Activated CD4-positive, alpha-beta T cell treated with anti-CD3 and anti-CD28 coated beads, Interleukin-2, amount 10 ng/mL, durations not matched to agents 7 days and 5 days (primary cell): ENCODE measurements at places on chromosomes 12 and 14.

DNA sequence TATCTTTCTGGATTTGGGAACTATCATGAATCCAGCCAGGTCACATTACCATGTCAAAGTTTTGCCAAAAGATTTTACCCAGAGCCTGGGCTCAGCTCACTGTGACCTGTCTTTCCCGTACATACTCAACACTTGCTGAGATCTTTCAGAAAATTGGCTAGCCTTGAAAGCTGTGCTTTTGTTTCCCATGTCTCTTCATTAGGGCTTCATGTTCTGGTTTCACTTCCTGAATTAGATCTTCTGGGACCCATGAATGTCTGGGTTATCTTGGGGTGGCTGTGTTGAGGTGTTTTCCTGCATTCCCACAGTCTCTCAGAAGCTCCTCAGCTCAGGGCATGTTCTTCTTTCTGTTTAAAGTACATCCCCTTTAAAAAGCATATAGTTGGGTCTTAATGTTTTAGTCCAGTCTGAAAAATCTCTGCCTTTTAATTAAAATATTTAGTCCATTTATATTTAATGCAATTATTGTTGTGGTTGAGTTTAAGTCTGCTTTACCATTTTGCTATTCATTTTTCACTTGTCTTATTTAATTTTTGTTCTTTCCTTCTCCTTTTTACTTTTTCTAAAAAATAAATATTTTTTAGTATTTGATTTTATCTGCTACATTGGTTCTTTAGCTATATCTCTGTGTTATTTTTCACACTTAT lies 242.7 kb downstream of the VRK1 start:
- no peak for DNase-seq

GRCh38 chr12:114696443-114697242 lies 12.7 kb upstream of the TBX3 start:
- DNase-seq = no peak

- DNase-seq = no peak
Observed at GRCh38 chr12:104131609-104132008, 6.4 kb downstream of the NFYB start.

- no peak for DNase-seq
Observed at GRCh38 chr14:41146391-41146790, 460.3 kb upstream of the LRFN5 start.

- DNase-seq = no peak
Observed at GRCh38 chr14:94936401-94936892, 166.5 kb upstream of the GSC start.

DNA sequence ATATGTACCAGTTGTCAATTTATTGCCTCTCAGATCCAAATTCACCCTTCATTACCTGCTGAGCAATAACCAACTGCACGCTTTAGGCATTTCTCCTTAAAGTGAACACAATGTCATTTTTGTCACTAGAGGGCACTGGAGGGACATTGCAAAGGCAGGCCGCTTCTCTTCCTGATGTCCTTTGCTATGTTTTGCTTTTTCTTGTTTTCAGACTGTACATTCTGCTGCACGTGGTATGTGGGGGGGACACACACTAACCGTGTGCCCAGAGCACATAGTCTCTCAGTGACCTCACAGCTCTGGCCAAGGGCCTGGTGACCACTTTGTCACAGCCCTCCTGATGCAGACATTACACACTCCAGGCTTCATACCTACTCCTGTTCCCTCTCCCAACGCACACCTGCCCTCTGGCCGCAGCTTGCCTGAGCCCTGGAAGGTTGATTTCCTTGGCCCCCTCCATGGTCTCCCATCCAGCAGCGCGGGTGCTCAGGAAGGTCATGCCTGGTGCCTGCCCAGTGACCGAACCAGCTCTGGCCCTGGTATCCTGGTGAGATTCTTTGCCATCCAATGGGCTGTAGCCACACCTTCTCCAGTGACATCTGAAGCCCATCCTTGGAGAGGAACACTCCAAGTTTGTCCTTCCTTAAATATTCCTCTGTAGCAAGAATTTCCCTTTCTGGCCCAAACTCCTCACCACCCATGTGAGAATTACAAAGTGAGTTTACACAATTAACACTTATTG lies 39.9 kb downstream of the MYO1H start:
- DNase-seq = peak; percentile 7

GRCh38 chr14:83485591-83485990 lies 1951.9 kb upstream of the SEL1L start:
- no peak for DNase-seq

GRCh38 chr12:6214633-6215032 lies 14.4 kb downstream of the CD9 start:
- DNase-seq = no peak

GRCh38 chr12:94813314-94813713 lies 163.0 kb upstream of the TMCC3 start:
- DNase-seq = no peak

DNA sequence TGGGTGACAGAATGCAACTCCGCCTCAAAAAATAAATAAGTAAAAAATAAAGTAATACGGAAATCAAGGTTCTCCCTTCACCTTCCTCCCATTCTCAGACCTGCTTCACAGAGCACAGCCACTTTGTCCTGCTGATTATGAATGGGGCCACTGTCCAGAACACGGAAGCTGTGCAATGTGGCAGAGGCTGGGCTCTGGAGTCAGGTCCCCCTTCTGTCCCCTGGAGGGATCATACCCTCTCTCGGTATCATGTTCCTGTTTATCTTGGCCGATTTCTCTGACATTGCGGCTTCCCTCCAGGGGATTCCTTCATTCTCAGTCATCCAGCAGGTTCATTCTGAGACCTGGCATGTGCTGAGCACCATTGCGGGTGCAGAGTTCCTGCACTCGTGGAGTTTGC lies 11.3 kb downstream of the PPP2R5C start:
- no peak for DNase-seq

DNA sequence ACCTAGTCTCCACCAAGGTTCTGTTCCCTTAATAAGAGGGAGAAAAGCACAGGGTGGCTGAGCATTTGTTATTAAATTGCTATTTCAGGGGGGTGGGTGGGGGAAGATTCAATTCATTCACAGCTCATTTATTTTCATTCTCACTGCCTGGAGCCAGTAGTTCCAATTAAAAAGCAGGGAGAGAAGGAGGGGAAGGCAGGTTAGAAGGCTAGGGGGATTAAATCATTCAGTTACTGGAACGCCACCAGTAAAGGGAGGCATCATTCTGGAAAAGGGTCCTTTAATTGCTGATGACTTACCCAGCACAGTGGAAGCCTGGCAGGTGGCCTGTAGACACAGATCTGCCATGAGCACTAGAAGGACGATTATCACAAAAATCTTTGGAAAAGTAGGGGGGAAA lies 47.4 kb downstream of the NIN start:
- no peak for DNase-seq

DNA sequence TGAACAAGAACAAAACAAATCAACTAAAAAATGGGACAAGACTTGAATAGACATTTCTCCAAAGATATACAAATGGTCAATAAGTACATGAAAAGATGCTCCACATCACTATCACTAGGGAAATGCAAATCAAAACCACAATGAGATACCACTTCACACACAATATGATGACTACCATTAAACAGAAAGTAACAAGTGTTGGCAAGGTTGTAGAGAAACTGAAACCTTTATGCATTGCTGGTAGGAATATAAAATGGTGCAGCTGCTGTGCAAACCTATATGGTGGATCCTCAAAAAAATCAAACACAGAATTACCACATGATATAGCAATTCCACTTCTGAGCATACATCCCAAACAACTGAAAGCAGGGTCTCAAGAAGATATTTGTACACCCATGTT lies 5.2 kb downstream of the SMAGP start:
- no peak for DNase-seq

DNA sequence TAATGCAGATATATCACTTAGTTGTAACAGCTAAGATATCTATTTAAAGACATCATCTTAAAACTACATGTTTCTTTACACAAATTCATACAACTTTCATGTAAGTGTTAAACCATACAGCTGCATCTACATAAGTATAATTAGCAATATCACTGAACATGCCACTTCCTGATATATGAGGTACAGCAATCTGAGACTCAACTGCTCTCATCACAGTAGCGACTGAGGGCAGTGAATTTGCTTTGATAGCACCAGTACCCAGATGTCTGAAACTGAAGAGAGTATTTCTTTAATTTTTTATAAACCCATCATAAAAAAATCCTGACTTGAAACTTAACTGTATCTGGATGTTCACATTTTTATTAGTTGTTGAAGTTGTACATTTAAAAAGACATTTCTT lies 34.7 kb upstream of the NUAK1 start:
- no peak for DNase-seq

GRCh38 chr12:22684140-22685118 lies 59.5 kb downstream of the ETNK1 start:
- DNase-seq = no peak

DNA sequence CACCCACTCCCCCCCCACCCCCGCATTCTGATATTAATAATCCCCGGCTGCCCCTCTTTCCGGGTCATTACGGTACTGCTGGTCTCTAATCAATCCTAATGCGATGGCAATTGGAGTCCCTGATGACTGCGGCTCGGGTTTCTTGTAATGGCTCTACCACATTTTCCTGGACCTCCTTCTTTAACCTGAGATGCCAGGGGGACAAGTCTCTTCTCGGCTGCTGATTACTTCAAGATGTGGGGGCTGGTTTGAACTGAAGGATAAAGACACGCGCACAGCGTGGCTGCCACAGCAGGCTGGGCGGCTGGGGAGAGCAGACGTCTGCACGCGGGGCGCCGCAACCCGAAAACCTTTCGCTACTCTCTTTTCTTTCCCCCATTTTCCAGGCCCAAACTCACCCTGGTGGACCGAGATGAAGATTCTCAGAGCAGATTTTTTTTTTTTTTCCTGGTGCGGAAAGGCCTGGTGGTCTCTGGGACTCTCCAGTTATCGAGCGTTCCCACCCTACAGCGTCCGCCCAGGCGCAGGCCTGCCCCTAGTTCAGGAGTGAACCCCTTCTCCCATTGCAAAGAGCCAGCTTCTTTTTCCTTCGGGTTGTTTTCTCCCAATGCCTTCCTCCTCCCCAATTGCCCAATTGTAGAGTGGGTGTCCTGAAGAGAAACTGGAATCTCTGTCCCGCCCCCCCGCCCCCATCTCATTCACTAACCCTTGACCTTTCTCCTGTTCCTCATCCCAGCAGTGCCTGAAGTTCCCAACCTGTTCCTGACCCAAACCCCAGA lies 6.0 kb upstream of the SIX1 start:
- DNase-seq = no peak

GRCh38 chr14:74401504-74402241 lies 24.3 kb downstream of the SYNDIG1L start:
- peak; percentile 80 for DNase-seq

DNA sequence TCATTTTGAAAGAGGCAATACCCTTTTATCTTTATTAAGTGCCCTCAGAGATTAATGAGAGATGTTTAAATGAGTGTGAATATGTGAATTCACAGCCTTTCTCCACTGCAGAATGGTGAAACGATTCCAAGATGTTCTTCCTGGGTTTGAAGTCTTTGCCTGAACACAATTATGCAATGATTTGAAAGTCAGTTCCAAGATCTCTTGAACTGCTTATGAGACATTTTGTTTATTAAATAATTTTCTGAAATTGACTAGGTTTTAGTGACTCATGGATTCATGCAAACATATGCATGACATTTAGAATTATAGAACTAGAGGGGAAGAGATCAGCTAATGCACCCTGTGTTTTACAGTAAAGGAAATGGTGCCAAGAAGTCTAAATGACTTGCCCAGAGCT lies 118.1 kb upstream of the SLC38A2 start:
- DNase-seq = no peak

GRCh38 chr12:110708917-110709316 lies 20.0 kb upstream of the HVCN1 start:
- DNase-seq = no peak

- no peak for DNase-seq
Observed at GRCh38 chr14:52891800-52892199, 59.0 kb downstream of the FERMT2 start.

- DNase-seq = no peak
Observed at GRCh38 chr12:62730649-62731048, 204.3 kb downstream of the PPM1H start.

DNA sequence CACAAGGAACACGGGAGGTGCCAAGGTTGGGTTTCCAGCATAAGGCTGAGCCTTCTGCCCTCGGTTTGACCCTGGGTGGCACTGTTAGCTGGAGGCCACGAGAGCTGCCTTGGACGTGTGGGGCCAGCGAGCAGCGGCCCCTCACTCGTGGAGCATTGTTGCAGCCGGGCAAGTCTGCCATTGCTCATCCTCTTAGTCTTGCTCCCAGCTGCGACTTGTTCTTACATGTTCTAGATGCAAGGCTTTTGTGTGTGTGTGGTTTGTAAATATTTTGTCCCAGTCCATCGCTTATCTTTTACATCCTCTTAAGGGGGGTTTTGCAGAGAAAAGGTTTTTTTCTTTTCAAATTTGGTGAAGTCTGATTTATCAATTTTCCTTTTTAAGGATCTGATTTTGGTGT lies 21.1 kb upstream of the C1S start:
- DNase-seq = no peak

DNA sequence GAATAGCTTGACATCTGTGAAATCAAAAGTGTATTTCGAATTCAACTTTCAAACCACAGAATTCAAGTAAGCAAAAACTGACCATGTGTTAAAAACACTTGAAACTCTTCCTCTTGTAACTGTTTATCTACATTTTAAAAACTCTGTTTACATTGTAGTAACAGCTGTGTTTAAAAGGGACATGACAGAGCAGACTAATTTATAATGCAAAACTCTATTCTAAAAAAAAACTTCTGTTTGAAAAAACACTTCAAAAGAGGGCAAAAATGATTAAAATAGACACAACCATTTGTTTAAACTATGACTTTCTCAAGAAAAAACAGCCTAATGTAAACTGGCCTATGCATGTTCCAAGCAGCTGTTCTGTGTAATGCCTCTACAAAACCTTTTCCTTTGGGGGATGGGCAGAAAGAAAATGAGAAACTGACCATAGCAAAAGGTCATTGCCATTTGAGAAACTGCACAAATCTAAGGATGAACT lies 149.1 kb upstream of the HMGA2 start:
- DNase-seq = no peak

- no peak for DNase-seq
Observed at GRCh38 chr14:20750194-20750593, 4.5 kb downstream of the EDDM3A start.

DNA sequence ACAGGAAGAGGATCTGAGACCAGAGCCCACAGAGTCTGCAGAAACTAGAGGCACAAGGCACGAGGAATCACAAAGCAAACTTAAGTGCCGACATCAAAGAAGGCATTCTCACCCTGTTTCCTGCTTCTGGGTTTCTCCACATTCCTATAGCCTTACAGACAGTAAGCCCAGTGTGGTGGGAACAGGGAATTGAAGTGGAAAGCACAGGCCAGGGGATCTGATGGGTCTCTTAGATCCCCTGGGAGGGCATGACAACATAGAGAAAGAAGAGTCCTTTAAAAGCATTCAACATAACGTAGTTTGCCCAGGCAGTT lies 75.6 kb upstream of the FRMD6 start:
- DNase-seq = no peak

- no peak for DNase-seq
Observed at GRCh38 chr12:124296916-124297351, 2.0 kb downstream of the RFLNA start.

DNA sequence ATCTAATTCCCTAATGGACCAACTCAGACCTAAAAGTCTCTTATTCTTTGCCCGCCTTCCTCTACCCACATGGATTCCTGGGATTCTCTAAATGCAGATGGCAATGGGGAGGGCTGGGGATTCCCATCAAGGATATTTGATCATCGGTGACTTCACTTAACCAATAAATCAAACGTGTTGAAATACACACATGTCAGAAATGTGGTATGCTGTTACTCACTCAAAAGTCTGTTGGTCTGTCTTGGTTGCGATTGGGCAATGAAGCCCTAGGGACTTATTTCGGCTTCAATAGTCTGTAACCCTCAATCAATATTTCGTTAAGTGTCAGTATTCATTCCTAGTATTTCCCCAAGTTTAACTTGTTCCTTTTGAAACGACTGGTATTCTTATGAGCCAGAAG lies 117.2 kb upstream of the DIO3 start:
- DNase-seq = no peak
